ENCODE measurements at places on chromosomes 4 and X. TPM values are rescaled to one million over a fixed set of nuclear protein-coding genes. Genes with fewer than 3 reads are reported as not detected.

The ANAPC10 gene
- total RNA-seq = 15.8 TPM

The FAM193A gene
- 52.9 TPM for total RNA-seq

The PCDH10 gene
- total RNA-seq = 0.27 TPM

- no peak for DNase-seq
Observed at GRCh38 chr4:136106753-136107152, 1425.5 kb downstream of the PCDH18 start.

- DNase-seq = no peak
Observed at GRCh38 chrX:148049441-148049840, 68.3 kb downstream of the FMR1NB start.

DNA sequence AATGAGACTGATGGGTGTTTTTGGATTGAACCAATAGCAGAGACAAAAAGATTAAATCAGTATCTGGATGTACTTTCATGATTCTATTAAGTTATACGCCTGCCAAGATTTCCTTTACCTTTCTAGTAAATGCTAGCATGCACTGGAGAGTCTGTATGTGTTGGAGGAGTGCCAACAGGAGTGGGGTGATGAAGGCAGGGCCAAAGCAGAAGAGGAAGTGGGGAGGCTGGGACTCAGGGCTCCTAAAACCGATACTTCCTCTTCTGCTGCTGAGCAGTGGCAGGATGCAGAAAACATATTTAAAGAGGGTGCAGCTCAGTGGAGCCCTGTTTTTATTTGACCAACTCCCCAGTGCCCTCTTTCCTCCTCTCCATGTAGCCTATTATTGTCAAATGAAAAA, 5.6 kb downstream of the CYSLTR1 start:
- peak; percentile 70 for DNase-seq

DNA sequence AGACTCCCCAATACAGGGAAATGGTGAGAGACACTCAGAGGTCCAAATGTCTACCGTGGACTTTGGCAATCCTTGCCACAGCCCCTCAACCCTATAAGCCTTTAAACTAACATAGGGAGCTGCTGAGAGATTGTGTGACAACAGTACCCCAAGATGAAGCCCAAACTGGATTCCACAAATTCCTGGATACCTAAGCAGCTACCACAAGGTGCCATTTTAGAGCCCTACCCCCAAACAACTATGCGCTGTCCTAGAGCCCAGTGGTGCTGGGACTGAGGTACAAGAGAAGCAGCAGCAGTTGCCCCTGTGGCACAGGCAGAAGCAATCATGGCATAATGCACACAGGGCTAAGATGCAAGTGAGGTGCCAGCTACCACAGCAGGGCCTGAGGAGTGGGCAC, 2.7 kb upstream of the TMPRSS11F start:
- DNase-seq = no peak

DNA sequence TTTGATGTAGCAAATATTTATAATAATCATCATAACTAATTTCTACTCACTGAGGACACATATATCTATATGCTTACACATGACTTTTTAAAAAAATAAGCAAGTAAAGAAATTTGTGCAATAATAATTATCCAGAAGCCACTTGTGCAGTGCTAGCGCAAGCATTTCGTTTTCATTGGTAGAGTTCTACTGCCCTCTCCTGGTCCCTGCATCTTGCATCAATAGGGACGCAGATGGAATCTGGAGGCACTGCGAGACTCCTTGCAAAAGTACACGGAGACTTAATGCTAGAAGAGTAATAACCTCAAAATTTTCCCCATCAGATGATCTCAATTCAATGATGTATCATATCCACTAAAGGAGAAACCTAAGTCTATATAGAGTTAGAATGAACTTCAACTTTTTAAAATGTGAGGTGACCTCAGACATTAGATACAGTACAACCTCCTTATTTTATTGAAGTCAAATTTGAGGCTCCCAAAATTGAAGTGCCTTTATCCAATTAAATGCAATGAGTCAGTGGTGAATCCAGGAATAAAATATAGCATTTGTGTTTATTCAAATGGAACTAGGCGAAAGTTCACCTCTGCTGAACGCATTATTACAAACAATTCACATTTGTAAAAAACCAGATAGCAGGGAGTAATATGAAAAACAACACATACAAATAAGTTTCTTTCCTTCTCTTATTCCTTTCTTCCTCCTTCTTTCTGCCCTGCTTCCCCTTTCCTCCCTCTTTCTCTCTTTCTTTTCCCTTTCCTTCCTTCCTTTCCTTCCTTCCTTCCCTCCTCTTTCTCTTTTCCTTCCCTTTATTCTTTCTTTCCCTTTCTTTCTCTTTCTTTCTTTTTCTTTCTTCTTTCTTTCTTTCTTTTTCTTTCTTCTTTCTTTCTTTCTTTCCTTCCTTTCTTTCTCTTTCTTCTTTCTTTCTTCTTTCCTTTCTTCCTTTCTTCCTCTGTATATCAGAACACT, 450.0 kb downstream of the ANKRD50 start:
- DNase-seq = peak; percentile 74

The SPINK2 gene
- total RNA-seq = not detected

GRCh38 chr4:97978791-97979488, 164.3 kb downstream of the STPG2 start:
- no peak for DNase-seq

DNA sequence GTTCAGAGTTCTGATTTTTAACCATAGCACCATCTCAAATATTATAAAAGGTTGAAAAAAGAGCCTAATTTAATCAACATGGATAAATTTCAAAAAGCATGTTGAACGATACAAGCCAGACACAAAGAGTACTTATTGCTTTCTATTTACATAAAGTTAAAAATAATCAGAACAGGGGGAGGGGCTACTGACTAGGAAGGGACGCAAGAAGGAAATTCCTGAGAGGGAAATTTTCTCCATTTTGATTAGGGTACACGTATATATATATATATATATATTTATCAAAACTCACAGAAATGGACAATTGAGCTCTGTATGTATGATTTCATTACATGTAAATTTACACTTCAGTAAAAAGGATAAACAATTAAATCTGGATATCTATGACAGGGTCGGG, 482 bp upstream of the MBTPS2 start:
- no peak for DNase-seq

DNA sequence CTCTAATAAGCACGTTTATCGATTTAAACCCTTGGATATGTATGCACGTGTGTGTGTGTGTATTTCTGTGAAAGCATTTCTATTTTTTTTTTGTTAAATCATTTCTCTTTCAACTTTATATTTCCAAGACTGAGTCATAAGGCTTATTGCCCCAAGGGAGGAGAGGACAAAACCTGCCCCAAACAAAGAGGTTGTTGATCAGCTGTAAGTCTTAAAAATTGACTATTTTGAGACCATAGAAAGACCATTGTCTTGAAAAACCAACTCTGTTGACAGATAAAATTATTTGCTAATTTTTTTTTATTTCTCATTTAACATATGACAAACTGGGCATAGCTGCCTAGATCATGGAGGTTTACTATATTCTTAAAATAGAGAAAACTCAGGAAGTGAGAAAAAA, 222.4 kb downstream of the FMR1NB start:
- DNase-seq = no peak

The HOPX gene
- total RNA-seq = 14.4 TPM

The GPR143 gene
- total RNA-seq = not detected

The PRIMPOL gene
- 17.8 TPM for total RNA-seq

The DGKK gene
- total RNA-seq = not detected

GRCh38 chr4:39104255-39104654, 42.2 kb downstream of the KLHL5 start:
- no peak for DNase-seq

All from Peyer's patch (tissue), 4 donors.